ENCODE measurements at places on chromosomes 1 and 21. TPM values are rescaled to one million over a fixed set of nuclear protein-coding genes. Genes with fewer than 3 reads are reported as not detected.
A peak's percentile ranks its signal among the peaks of the same experiment; 100 is the strongest.

DNA sequence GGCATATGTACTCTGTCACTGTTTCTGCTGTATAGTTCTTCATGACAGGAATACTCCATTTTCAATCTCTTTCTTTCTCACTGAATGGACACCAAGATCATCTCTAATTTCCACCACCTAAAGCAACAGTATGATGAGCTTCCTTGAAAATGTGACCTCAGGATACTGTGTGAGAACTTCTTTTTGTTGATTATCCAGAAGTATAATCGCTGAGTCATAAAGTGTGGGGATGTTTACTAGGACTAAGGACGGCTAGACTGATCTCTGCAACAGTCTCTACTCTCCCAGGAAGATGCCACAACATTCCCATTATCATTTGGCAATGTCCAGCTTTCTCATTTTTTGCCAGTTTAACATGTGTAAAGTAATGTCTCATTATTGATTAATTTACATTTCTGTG is 70.3 kb downstream of the TNFSF18 start:
- DNase-seq, result no peak

DNA sequence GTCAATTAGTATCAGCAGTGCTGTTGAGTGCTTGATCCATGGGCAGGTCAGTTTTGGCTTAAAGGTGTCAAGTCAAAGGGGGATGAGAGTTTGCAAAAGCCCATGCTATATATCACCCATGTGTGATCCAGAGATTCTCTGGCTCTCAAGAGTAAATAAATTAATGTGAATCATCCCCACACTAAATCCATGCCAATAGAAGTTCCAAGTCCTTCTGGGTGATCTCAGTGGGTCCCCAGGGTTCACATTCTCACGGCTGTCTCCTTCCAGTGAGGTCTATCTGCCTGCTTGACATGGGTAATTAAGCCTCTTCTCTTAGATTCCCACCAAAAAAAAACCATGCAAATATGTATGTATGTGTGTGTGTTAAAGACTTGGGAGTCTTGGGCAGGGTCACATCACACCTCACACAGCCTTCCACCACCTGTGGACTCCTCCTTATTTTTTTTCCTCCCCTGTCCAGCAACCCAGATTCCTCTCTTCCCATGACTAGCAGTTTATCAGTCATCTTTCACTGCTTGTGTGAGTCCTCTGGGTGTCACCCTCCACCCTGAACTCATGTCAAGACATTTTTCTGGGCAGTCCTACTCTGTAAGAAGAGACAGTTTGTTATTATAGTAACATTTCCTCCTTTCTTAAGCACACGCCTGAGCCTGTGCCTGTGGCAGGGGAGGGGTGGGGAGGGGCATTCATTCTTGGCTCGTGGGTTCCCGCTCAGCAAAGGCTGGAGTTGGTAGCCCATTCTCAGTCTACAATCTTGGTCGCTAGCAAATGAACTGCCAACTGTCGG is 14.3 kb upstream of the S100A11 start:
- DNase-seq, result no peak

GRCh38 chr1:155268630-155269029 is 4.7 kb downstream of the CLK2 start:
- DNase-seq, result no peak

DNA sequence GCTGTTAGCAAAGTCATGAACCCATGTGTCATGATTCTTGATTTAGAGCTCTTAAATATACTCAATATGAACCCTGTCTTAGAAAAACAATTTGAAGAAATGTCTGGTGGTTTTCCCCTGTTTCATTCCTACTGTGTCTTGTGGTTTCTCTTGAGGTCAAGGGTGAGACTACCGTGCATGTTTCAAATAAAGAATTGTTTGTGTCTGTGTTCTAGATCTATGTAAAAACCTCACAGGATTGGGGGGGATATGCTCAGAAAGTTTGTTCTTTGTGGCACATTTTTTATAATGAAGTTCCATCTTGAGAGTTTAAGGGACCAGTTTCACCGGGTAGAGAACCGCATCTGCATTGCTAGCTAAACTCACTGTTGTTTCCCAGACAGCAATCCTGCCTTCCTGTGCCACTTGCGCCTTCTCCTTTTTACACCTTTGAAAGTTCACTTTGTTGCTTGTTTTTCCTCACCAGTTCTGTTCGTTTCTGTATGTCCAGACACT is 30.9 kb upstream of the CACYBP start:
- peak; percentile 79 for DNase-seq

- DNase-seq, result no peak
Measured at GRCh38 chr21:37623183-37623582, 256.6 kb downstream of the DYRK1A start.

GRCh38 chr1:23790696-23791515 is at the start of gene LYPLA2:
Gene LYPLA2, plus strand, starts transcription at chr1:23791145. Its CDS starts 1,538 bp downstream, at chr1:23792683.
- no peak for DNase-seq

DNA sequence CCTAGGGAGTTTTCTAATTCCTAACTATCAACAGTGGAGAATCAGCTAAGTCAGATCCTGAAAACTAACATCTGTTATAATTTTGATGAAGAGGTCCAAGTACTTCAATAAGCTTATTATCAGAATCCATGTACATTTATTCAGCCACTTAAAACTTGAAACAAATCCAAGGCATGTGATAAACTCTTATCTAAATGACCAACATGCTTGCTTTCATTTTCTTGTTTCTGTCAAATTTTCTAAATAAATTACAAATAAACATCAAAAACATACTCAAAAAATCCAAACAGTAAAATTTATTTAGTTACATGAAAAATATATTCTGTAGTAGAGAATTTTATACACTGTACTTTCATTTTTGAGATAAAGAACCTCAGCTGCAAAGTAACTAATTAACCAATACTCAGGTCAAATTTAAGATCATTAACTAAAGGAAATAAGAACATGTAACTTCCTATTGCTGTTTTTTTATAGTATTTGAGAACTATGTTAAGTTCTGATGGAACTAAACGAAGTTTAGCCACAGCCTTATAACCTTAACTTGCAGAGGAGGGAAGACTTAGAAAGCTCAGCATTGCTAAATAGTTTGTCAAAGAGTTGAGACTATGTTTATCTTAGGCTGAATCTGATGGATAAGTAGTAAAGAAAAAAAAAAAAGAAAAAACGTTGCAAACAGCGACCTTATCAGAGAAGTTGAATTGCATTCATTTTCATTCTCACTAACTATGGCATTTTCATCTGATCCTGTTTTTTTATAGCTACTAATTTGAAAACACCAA is 44.9 kb downstream of the SYNJ1 start:
- no peak for DNase-seq

DNA sequence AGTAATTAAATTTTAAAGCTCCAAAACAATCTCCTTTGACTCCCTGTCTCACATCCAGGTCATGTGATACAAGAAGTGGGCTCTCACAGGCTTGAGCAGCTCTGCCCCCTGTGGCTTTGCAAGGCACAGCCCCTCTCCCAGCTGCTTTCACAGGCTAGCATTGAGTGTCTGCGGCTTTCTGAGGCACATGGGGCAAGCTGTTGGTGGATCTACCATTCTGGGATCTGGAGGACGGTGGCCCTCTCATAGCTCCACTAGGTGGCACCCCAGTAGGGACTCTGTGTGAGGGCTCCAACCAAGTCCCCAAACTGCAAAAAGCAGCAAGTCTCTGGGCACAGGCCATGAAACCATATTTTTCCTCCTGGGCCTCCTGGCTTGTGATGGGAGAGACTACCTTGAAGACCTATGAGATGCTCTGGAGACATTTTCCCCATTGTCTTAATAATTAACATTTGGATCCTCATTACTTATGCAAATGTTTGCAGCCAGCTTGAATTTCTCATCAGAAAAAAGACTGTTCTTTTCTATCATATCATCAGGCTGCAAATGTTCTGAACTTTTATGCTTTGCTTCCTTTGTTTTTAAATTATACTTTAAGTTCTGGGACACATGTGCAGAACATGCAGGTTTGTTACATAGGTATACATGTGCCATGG is 554.1 kb upstream of the OLFM3 start:
- no peak for DNase-seq

GRCh38 chr1:53450225-53450624 is 9.0 kb upstream of the DMRTB1 start:
- no peak for DNase-seq

SYTL1 gene
- 38.6 TPM for total RNA-seq

TMEM240 gene
- 0.49 TPM for total RNA-seq
